Muscle of leg (tissue), 16 donors: ENCODE measurements at places on chromosomes 13 and 19.

- DNase-seq = no peak
These were observed 30.8 kb upstream of the ZNRF4 start for GRCh38 chr19:5424192-5424973.

GRCh38 chr13:48653472-48653939 is at the start of gene CYSLTR2:
Gene CYSLTR2, plus strand, starts transcription at chr13:48653929. Its CDS starts 52,889 bp downstream, at chr13:48706818.
- peak; percentile 89 for DNase-seq

DNA sequence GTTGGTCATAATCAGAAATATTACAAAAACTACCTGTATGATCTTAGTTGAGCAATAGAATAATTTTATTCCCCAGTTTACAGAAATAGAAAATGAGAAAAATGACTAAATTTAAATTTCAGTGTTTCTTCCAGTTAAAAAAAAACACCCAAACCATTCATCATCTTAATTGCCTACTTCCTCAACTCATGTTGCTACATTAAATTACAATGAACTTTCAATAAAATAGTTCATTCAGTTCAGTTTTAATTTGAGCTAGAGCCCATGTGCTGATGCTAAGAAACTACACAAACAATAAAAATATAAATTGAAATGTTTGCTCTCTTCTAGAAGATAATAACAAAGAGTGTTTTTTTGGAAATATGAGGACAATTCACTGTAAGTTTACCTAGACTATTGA is 820.4 kb downstream of the SLITRK6 start:
- no peak for DNase-seq

DNA sequence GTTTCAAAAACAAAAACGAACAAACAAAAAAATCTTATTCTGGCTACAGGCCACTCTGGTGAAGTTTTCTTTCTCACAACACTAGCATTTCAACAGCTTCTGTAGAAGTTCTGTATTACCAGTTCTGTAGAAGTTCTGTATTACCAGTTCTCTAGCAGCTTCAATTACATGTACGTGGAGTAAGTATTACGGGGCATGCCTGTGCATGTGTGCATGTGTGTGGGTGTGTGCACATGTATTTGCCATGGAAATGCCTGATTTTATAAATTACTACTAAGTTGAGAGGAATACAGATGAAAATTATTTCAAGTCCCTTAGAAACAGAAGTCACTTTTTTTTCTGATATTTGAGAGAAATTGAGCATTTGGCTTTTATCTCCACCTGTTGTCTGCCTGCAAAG is 414.2 kb downstream of the FOXO1 start:
- no peak for DNase-seq
